ENCODE measurements at places on chromosomes 16 and 17.
A peak's percentile ranks its signal among the peaks of the same experiment; 100 is the strongest.

GRCh38 chr17:81397314-81398175, 2.3 kb downstream of the BAHCC1 start:
- DNase-seq = no peak

GRCh38 chr16:23561586-23561985, 4.1 kb downstream of the UBFD1 start:
- DNase-seq = no peak

- DNase-seq = no peak
These were observed 28.8 kb upstream of the CCL22 start for GRCh38 chr16:57329718-57330327.

DNA sequence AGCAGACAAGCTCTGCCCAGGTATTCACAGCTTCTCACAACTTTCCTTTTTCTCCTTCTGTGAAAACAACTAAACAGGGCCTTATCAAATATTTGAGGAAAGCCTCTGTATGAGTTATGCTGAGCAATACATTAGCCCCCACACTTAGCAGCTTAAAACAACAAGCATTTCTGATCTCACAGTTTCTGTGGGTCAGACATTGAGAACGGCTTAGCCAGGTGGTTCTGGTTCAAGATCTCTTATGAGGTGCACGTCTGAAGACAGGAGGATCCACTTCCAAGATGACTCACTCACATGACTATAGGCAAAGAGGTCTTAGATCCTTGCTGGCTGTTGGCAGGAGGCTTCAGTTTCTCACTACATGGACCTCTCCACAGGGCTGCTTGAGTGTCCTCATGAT, 181.4 kb upstream of the WSCD1 start:
- no peak for DNase-seq

DNA sequence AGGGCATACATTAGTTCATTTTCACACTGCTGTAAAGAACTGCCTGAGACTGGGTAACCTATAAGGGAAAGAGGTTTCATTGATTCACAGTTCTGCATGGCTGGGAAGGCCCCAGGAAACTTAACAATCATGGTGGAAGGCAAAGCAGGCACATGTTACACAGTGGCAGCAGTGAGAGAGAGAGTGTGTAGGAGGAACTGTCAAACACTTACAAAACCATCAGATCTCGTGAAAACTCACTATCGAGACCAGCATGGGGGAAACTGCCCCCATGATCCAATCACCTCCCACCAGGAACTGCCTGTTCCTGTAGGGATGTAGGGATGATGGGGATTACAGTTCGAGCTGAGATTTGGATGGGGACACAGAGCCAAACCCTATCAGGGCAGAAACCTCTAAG, 17.2 kb downstream of the NUBP1 start:
- no peak for DNase-seq

DNA sequence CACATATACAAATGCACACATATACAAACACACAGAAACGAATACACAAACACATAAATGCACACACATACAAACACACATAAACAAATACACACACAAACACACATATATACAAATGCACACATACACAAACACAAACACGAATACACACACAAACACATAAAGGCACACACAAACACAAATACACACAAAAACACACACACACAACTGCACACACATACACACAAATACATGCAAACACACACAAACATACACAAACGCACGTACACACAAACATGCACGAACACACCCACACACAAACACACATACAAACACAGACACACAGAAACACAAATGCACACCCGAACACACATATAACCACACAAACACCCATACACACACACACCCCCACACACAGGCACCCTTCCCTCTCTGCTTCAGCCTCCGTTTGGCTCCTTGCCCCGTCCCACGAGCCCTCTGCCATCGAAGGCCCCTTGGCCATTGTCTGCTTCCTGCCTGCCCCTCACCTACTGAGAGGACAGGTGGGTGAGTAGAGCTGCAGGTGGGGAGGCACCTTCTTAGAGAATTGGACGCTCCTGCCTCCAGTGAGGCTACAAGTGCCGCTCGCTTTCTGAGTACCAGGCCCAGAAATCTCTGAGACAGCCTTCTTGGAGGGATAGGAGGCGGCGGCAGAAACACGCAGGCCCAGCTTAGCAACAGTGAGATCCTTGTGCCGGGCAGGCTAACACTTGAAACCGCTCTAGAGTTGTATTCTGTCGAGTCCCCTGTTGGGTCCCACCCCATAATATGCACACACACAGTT, 331.2 kb downstream of the FOXL1 start:
- DNase-seq = no peak

DNA sequence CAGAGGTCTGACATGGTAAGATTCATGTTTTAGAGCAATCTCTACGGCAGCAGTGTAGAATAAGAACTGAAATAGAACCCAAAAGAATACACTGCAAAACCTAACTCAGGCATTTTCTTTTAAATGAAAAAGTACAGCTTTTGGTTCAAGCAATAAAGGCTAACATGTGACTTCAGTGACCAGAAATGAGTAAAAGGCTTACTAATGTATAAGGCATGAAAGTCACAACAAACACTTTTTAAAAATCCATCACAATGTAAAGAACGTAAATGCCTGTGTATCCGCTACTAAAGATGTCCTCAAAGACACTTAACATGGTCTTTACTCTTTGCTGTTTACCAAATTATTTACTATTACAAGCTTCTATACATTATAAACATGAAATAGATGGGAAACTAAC, 16.6 kb downstream of the KIAA0753 start:
- no peak for DNase-seq

DNA sequence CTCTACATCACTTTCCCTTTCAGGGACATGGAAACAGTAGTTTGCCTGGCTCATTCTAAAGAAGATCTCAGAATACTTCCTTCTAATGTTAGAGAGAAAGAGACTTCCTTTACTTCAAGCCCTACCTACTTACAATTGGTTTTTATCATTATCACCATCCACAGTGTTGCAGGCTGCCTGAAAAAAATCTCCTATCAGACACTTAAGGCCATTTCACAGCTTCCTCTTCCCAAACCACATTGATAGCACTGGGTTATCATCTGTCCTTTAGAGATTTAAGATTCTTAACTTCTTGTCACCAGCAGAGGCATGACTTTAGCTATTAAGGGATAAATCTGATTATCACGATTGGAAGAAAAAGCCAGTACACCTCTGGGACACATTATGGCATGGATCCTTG, 178.5 kb upstream of the TBX2 start:
- no peak for DNase-seq

- DNase-seq = no peak
These were observed 70.9 kb downstream of the SEC14L1 start for GRCh38 chr17:77211681-77212080.

- DNase-seq = no peak
These were observed 5.3 kb upstream of the MYO1C start for GRCh38 chr17:1497831-1498230.

DNA sequence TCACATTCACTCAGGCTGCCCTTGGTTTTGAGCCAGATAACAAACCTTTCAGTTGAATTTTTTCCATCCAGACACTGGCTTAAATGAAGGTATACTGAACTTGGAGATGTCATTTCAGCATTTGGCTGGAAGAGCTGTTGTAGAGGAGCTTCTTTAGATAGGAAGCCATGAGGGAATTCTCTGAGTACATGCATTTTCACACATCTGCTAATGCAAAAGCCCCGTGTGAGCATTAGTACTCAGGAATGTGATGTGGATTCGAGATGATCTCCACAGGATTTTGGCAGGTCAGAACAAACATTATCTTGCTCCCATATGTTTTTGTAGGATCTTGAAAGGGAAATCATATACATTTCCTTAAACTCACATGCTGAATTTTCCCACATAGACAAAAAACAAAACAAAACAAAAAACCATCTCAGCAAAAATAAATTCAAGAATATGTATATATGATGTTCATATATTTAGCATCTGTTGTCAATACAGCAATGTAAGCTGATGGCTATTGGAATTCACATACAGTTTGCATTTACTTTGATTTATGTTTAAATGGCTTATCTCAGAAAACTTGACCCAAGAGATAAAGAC, 277.2 kb upstream of the TBX2 start:
- DNase-seq = no peak

DNA sequence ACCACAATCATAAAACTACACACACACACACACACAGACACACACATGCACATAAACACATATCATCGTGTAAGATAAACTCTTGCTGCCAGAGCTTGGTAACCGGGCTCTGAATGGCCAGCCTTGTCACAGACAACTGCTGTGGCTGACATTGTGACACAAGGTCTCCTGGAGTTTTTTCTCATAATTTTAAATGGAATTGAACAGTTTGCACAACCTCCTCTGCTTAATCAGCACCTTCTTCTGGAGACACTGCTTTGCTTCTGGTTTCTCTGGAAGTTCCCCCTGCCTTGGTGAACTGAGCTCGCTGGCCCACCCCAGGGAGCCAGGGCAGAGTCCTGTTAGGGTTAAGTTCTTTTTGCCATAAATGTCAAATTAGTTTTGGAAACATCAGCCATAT, 115.4 kb downstream of the UTP18 start:
- no peak for DNase-seq

GRCh38 chr16:64398793-64399192, 723.1 kb downstream of the CDH11 start:
- DNase-seq = no peak

DNA sequence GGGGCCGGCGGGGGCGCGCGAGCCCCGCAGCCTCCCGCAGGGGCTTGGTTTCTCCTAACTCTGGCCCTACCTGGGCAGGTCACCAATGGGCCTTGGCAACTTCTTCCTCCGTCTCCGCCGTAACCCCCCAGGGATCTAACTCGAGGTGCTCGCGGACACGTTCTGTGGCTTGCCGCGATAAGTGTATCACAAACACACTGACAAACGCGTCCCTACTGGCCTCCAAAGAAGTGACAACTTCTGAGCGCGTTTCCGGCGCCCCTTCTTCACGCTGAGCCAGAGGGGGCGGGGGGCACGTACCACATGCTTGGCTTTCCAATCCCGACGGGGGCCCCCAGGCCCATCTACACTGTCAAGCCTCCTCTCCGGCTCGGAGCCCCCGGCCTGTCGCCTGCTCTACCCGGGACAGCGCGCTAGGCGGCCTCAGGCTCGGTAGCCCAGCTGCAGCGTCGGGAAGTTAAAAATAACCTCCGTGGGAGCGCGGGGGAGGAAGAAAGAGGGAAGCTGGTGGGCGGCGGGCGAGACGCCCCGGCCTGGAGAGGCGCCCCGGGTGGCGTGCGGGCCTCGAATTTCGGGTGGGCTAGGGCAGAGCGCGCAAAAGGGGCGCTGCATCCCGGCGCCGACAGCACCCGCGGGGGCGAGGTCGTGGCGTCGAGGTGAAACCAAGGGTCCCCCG, 725 bp upstream of the SPHK1 start:
- DNase-seq = peak; percentile 44

- no peak for DNase-seq
These were observed 13.7 kb upstream of the MNT start for GRCh38 chr17:2414446-2415064.

GRCh38 chr16:35208001-35208935, 1748.9 kb downstream of the TP53TG3F start:
- DNase-seq = no peak

GRCh38 chr17:82799591-82799990, 40.2 kb downstream of the ZNF750 start:
- DNase-seq = no peak

GRCh38 chr17:57391076-57391825, 134.9 kb downstream of the MSI2 start:
- no peak for DNase-seq

DNA sequence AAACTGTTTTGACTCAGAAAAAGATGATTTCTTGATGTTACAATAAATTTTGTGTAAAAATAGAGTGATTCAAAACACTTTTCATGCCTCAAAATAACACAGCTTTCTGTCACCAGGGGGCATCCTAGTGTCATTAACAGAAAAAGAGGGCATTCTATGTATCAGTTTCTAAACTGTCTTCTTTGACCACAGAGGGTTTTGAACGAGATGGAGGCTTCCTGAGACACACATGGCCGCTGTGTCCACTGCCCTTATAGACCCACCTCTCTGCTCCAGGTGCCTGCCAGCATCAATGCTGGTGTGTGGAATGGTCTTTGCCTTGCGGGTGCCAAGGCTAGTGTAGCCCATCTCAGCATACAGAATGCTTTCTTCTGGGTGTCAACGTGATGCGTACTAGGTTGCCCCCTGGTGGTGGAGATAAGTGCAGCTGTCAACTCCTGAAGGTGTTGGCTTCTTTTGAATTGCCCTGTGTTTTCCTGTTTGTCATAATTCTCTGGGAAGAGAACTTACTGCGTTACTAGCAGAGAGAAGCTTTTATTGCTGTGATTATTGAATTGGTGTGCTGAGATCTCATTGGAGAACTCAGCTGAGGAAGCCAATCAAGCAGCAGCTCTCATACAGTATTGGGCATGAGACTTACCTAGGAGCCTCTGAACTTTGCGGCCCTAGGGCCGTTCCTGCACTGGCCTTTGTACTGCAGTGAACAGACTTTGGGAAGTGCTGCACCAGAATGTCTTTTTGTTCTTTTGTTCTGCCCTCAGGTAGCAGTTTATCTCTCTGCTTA, 38.6 kb downstream of the USP10 start:
- DNase-seq = peak; percentile 51

DNA sequence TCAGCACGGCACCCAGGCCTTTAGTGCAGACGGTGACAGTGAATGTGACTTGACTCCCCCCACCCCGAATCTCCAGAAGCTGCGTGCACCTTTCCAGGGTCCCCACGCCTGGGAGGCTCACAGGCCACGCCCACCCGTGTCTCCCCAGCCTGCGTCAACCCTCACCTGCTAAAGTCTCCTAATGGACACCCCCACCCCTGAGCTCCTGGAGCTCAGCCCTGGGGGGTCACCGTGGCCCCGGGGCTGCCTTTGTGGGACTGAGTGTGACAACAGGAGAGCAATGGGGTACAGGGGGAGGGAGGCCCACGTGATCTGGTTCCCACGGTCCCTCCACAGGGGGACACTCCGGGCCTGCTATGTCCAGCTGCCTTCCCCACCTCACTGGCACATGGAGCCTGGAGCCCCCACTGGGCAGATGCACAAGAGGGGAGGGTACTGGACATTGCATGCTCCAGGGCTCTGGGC, 7.4 kb upstream of the FASN start:
- no peak for DNase-seq

GRCh38 chr17:77214743-77215142, 74.0 kb downstream of the SEC14L1 start:
- DNase-seq = no peak

GRCh38 chr16:4316864-4317531, 1.1 kb downstream of the GLIS2 start:
- DNase-seq = no peak

DNA sequence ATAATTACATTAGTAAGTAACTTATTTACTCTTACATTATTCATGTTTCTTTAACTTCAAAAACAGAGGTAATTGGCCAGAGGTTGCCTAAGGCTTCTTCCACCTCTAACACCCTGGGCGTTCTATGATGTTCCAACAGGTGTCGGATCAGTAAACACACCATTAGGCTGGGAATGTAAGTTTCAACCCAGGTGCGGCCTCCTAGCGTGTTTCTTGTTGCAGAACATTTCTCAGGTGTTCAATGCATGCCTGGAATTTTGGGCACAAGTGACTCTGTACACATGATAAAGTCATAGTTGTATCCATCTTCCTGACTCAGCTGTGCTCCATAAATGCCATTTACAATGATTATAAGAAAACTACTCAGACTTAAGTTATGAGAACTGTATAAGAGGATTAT, 1.0 kb downstream of the KRTAP2-2 start:
- no peak for DNase-seq

GRCh38 chr16:23374721-23375510, 72.8 kb downstream of the SCNN1B start:
- DNase-seq = no peak
